ENCODE measurements at places on chromosomes 2 and 18. TPM values are rescaled to one million over a fixed set of nuclear protein-coding genes. Genes with fewer than 3 reads are reported as not detected.

PAX3 gene
- total RNA-seq: not detected

ELMOD3 gene
- total RNA-seq: 37.0 TPM

ZNF407 gene
- total RNA-seq: 20.2 TPM

EVX2 gene
- not detected for total RNA-seq

SNED1 gene
- total RNA-seq: 6.3 TPM

LMAN1 gene
- 88.1 TPM for total RNA-seq

SGO2 gene
- total RNA-seq: 2.4 TPM

CNTNAP5 gene
- total RNA-seq: 4.9 TPM

FSHR gene
- total RNA-seq: not detected

All from adrenal gland (tissue), 19 donors.